RCC 7860 (cell line): ENCODE measurements at places on chromosomes 12 and 14.

GRCh38 chr12:113762882-113763816 lies 203.0 kb downstream of the RBM19 start:
- no peak for DNase-seq

GRCh38 chr12:95674631-95675030 lies 115.9 kb downstream of the NTN4 start:
- no peak for DNase-seq

- DNase-seq: no peak
Measured at GRCh38 chr14:72164420-72165228, 232.4 kb downstream of the RGS6 start.

DNA sequence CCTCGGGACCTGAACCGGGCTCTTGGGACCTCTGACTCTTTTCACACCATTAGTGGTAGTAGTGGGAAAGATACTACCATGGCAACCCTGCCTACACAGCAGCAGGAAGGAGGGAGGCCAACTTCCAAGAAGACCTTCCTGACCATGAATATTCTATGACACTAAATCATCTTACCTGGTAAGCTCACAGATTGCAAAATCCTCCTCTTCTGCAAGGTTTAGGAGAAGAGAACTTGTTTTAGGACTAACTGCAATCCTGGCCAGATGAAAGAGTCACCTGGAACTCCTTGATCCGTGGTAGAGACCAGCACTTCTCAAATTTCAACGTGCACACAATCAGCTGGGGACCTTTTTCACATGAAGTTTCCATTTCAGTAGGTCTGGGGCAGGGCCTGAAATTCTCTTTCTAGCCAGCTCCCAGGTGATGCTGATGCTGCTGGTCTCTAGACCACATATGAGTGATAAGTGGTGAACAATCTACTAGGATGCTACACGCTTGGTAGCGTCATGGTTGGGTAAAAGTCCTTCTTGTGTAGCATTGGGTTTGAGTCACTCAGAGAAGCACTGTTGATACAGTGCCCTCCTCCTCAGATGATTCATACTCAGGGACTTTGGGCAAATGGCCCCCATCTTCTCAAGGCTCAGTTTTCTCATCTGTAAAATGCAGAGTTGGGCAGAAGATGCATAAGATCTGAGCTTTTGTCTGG lies 35.6 kb upstream of the FICD start:
- DNase-seq: peak; percentile 91

GRCh38 chr12:47980779-47981495 lies 17.5 kb downstream of the TMEM106C start:
- no peak for DNase-seq

- no peak for DNase-seq
Measured at GRCh38 chr12:24212496-24212895, 263.0 kb upstream of the SOX5 start.

DNA sequence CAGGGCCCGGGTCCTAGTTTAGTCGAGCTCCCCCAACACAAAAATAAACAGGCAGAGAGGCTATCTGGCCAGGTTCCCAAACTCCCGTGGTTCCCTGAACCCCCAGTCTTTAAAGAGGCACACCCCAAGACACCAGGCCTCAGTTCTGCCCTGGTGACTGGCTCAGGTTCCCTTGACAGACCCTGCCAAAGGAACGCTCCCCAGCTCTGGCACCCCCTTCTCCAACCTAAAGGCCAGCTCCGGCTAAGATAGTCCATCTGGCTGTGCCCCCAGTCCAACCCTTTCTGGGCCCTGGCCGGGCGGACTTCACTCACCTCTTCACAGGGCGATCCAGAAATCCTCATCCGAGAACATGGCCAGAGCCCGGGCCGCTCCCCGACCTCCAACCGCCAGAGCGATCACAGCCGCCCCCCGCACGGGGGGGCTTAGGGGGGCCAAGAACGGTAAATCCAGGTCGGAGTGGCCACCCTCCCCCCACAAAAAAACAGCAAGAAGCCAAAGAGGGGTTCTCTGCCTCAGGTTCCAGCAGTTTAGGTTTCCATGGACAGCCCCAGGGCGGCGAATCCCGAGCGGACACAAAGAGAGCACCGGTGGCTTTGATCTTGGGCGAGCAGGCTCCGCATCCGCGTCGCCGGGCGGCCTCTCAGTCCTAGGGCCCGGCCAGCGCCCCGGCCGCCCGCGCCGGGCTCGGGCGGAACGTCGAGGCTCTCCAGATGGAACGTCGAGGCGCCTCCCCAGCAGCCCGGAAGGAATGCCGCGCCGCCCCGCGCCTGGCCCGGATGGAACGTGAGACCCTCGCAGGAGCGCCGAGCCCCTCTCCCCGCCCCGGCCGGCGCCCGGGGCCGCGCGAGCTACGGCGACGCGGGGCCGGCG lies 1.1 kb downstream of the KMT2D start:
- DNase-seq: no peak

- peak; percentile 13 for DNase-seq
Measured at GRCh38 chr14:75566321-75566720, 12.1 kb upstream of the FLVCR2 start.

DNA sequence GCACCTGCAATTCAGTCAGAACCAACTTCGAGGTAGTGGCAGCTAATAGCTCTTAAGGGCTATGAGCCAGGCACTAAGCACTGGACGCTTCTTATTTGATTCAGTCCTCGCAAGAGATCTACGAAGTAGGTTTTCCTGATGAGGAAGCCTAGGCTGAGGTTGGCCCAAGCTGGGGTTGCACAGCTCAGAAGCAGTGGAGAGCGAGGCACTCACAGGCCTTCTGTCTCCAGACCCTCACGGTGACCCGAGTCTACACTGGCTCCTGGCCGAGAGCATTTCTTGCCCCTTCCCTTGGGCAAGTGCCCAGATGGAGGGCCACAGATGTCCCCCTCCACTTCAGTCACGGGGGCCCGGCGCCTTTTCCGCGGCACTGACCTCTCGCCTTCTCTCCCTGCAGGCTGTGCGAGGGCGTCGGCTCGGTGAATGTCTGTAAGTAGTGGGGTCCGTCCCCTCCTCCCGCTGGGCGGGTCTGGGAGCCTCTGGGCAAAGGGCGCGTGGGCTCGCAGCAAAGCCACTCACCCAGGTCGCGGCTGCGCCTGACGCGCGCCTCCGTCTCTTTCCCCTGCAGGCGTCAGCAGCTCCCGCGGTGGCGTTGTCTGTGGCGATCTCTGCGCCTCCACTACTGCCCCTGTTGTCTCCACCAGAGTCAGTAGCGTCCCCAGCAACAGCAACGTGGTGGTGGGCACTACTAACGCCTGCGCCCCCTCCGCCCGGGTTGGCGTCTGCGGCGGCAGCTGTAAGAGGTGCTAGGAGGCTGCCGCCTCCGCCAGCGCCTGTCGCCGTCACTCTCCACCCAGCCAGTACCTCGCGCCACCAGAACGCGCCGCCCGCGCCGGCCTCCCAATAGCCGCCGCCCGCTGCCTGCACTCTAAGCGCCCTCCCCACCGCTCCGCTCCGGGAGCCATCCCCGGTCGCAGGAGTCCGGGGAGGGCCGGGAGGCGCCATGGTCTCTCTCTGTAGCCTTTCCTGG lies 13.1 kb downstream of the KRT83 start:
- no peak for DNase-seq

DNA sequence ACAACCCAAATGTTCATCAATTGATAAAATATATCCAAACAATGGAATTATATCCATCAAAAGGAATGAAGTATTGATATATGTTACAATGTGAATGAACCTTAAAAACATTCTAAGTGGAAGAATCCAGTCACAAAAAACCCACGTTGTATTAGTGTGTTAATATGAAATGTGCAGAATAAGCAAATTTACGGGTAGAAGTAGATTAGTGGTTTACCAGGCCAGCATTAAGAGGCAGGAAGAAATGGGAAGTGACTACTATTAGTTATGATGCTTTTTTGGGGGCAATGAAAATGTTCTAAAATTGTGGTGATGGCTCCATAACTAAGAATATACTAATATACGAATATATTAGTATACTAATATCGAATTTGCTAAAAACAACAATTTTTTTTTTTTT lies 1.5 kb downstream of the COX16 start:
- no peak for DNase-seq

GRCh38 chr14:88029500-88029899 lies 24.6 kb downstream of the GPR65 start:
- no peak for DNase-seq

DNA sequence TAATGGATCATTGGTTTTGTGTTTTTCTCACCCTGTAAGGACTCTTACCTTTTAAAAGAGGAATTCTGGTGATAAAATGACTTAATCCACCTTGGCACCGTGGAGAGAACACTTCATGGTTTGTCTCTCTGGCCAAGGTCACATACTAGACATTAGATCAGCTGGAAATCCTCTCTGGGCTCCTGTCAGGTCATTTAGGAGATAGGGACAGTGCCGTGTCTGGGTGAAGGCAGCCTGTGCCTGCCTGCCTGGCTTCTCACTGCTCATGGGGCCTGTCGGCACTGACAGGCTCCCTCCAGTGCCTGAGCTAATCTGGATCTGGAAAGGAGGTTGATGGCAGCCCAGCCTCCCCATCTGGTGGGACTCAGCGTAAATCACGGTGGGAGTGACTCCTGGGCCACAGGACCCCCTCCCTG lies 5.7 kb downstream of the CRADD start:
- peak; percentile 10 for DNase-seq

DNA sequence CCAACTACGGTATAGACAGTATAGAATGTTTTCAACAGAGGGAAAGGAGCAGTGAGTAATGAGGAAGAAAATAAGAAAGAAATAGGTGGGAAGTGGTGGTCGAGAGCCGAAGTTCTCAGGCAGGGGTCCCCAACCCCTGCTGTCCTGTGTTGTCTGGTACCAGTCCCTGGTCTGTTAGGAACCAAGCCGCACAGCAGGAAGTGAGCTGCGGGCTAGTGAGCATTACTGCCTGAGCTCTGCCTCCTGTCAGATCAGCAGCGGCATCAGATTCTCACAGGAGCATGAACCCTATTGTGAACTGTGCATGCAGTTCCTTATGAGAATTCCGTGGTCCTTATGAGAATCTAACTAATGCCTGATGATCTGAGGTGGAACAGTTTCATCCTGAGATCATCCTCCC lies 107.3 kb upstream of the PTPRR start:
- DNase-seq: no peak

- peak; percentile 68 for DNase-seq
Measured at GRCh38 chr14:39050389-39050788, 52.6 kb downstream of the SEC23A start.

- peak; percentile 17 for DNase-seq
Measured at GRCh38 chr12:64450711-64451486, 1.0 kb upstream of the TBK1 start.

DNA sequence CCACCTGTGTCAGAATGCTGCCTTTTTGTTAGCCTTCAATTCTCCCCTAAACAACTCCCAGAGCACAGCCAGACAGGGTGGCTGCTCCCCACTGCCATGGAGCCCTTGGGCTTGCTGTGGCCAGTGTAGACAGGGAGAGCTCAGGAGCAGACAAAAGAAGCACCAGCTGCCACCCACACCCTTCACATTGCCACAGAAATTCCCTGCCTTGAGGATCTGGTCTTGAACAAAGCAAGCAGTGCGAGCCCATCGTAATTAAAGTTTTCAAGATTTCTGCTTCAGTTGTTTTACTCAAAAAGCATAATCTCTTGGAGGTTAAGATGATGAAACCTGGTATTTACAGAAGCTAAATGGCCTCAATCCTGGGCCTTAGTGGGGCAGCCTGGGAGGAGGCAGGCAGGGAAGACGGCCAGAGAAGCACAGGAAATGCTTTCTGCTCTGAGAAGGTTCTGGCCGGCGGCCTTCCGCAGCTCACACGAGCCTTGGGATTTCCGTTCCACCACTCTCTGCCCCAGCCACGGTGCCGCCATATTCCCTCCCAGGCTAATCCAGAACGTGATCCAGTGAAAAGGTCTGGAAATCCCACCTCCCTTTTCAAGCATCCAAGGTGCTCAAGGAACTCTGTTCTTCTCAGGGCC lies 535.2 kb downstream of the BCL11B start:
- DNase-seq: no peak

GRCh38 chr14:72416892-72417291 lies 477.0 kb downstream of the DPF3 start:
- no peak for DNase-seq

DNA sequence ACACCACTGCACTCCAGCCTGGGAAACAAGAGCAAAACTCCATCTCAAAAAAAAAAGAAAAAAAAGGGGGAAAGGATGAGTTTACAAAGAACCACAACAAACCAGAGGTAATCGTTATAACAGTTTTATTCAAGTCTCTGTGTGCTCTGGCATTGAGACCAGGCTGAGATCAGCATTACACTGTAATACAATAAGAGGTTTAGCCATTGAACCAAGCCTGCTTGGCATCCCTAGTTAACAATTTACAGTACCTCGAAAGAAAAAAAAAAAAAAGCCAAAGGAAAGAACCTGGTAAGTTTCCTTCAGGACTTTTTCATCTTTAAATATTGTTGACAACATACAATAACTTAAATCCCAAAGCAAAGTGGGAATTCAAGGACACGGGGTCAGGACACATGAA lies 80.7 kb downstream of the TTC9 start:
- no peak for DNase-seq

GRCh38 chr14:92585981-92586937 lies 72.7 kb downstream of the RIN3 start:
- DNase-seq: peak; percentile 72

GRCh38 chr12:70638639-70639360 lies 1.6 kb upstream of the PTPRB start:
- peak; percentile 61 for DNase-seq

- DNase-seq: peak; percentile 84
Measured at GRCh38 chr14:93965287-93965821, 11.0 kb downstream of the ASB2 start.

GRCh38 chr14:23544511-23545447 lies 6.8 kb downstream of the ZFHX2 start:
- no peak for DNase-seq

GRCh38 chr14:34554540-34555250 lies 15.2 kb upstream of the EAPP start:
- peak; percentile 35 for DNase-seq

DNA sequence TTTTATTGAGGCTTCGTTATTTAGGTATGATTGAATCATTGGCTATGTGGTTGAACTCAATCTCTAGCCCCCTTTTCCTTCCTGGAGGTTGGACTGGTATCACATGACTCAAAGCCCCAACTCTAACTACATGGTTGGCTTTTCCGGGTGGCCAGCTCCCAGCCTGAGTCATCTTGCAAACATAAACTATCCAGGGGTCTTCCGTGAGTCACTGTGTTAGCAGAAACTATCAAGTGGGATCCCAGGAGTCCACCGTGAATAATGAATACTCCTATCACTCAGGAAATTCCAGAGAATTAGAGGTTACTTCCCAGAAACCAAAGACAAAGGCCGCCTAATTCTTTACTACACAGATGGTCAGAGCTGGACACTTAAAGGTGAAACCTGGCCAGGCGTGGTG lies 19.7 kb upstream of the PLEKHD1 start:
- peak; percentile 88 for DNase-seq

- no peak for DNase-seq
Measured at GRCh38 chr12:106019144-106019543, 119.6 kb downstream of the NUAK1 start.

- no peak for DNase-seq
Measured at GRCh38 chr12:118103201-118103600, 610 bp downstream of the VSIG10 start.

GRCh38 chr12:107349008-107349747 lies 255.8 kb upstream of the CRY1 start:
- DNase-seq: peak; percentile 96
